ENCODE measurements at places on chromosomes 4 and X. TPM values are rescaled to one million over a fixed set of nuclear protein-coding genes. Genes with fewer than 3 reads are reported as not detected.

Gene DCAF12L1
- total RNA-seq, result not detected

Gene NRK
- not detected for total RNA-seq

Gene DCLK2
- 4.1 TPM for total RNA-seq

Gene CHST7
- total RNA-seq, result 3.7 TPM

Gene NALF2
- total RNA-seq, result not detected

Gene CSAG2
- total RNA-seq, result 1.1 TPM

Gene F8A2
- not detected for total RNA-seq

Gene CENPVL3
- total RNA-seq, result not detected

Gene SLIT2
- total RNA-seq, result 12.7 TPM
